NCI-H1436 treated with DMSO at 0.1 percent for 48 hours (cell line): ENCODE measurements at places on chromosomes 4 and X.

DNA sequence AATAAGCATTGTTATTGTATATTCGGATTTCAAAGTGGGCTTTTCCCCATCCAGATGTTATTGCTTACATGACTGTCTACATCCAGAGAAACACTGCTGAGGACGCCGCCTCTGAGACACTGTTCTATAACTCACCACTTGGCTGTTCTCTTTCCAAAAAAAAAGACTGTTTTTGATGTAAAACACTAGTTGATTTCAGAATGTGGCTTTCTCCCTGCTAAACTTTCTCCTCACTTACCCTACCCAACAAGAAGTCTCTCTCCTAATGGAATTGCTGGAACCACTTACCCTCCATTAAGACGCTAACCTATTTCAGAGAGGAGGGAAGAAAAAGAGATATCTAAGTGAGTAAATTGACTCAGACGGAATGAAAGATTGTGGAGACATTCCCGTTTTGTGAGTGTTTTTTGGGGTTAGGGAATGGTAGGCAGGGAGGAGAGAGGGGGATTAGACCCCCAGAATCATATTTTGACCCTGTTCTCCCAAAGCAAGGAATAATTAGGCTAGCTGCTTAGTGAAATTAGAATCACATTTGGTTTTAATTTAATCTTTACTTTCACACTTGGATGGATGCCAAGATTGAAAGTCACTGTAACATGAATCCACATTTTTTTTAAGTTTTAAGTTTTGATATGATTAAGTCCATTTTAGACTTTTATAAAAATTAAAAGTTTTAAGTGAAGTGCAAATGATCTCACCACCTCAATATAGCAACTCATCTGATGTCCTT, 174.9 kb downstream of the CHIC2 start:
- no peak for DNase-seq

GRCh38 chr4:94689155-94689860, 68.4 kb upstream of the BMPR1B start:
- no peak for DNase-seq

- DNase-seq = no peak
These were observed 98.5 kb upstream of the FAM47C start for GRCh38 chrX:36909676-36910030.

- no peak for DNase-seq
These were observed 524.9 kb upstream of the HTR2C start for GRCh38 chrX:114058988-114059418.

DNA sequence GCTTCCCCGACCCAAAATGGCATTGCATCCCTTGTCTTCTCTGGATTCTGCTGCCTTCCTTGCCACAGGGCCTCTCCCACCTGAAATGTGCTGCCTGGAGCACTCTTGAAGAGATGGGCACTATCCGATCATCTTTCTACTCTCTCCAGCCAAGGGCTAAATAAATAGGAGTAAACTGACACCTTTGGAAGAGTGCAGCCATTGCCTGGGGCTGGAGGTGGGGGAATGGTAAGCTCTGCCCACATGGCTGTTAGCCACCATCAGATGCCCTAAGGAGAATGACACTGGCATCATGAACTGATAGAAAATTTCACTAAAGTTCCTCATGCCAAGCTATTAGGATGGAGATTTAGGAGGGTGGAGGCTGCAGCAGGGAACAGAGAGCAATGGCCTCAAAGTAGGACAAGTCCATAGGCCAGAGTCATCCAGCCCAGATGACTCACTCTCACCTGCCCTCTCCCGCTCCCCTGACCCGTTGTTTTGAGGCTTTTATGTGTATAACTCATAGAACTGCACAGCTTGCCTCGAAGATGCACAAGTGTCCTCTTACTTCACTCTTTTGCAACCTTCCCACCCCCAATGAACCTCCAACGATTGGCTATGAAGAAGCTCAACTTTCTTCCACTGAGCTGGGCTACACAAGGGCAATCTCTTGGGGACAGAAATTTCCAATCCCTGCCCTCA, 822 bp upstream of the PFKFB1 start:
- no peak for DNase-seq

DNA sequence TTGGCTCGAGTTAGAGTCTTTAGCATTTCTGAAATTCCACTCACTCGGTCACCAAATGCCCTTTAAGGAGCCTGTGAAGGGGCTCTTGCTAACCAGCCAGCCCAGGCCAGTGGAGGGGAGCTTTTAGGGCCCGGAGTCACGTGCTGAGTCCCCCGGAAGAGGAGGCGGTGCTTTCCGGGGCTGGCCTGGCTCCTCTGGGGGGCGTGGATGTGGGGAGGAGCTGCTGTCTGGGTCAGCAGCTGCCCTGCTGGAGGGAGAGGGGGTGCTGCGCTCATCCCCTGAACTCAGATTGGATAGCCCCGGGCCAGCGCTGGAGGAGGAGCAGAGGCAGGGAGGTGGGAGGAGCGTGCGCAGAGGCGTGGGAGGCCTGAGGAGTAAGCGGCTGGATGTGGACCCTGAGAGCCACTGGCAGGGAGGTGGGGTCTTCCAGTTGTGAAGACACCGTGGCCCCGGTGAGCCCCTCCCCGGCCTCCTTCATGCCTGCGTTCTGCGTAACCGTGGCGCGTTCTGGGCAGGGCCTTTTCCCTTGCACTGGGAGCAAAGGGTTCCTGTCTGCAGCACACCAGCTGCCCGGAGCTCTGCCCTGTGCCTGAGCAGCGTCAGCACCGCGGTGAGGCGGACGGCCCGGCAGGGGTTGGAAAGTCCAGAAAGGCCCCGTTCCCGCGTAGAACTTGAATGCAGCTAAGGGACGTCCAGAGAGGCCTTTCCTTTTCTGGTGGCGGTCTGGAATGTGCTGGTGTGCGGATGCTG, 19.7 kb downstream of the MAEA start:
- no peak for DNase-seq

GRCh38 chr4:3369781-3370674, 71.7 kb upstream of the HGFAC start:
- DNase-seq = no peak

GRCh38 chrX:18203631-18204030, 17.1 kb downstream of the BEND2 start:
- no peak for DNase-seq

DNA sequence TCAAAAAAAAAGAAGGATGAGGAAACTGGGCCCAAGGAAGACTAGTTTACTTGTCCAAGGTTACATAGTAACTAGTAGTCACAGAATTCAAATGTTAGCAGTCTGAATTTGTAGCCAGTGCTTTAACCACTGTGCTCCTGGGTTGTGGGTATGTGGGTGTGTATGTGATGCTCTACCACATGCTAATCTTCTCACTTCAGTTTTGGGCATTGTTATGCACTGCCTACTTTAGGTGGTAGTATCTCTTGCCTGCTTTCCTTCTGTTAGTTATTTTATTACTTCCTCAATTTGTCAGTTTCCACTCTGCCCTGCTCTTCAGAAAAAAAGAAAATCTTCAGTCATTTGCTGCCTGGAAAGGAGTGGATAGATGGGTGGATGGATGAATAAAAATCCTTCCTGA, 219.2 kb downstream of the RPA4 start:
- DNase-seq = no peak

- no peak for DNase-seq
These were observed 73.0 kb downstream of the LUZP4 start for GRCh38 chrX:115362334-115363095.

DNA sequence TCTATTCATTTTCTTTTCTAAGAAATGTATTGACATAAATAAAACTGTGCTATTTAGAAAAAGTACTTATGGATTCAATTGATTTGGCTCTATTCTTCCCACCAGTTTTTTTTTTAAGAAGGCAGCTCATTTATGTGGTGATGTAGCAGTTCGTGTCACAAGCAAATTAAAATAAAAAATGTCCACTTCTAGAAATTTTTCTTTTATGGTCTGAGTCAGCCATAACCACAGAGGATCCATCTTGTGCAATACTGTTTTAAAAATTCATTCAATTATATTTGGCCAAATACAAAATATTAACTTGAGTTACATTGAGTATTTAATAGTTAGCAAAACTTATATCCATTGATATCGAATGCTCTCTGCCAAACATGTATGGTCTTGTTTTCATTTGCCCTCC, 207.9 kb upstream of the FAT1 start:
- no peak for DNase-seq

DNA sequence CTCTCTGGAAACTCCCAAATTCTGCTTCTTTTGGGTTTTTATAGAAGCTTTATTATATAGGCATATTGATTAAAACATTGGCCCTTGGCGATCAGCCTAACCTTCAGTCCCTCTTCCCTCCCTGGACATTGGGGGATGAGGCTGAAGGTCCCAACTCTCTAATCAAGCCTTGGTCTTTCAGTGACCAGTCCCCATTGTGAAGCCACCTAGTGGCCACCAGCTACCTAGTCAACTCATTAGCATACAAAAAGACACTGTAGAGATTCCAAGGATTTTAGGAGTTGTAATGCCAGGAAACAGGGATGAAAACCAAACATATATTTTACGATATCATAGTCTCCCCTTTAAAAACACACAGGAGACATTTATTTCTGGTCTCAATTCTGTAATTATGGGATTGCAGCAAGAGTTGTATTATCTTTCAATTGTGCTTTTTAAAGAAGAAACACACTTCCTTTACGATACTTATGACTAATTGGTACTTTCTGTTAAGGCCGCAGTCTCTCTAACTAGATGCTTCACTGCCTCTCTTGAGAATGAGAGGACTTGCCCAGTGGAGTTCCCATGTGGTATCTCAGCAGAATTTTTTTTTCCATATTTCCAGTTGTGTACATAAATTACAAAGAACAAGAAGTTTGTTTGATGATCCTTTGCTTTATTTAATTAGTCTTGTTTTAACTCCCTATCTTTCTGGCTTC, 58.2 kb downstream of the WDR17 start:
- DNase-seq = no peak

- DNase-seq = no peak
These were observed 2.9 kb upstream of the CYBB start for GRCh38 chrX:37776987-37777325.

- no peak for DNase-seq
These were observed 73.1 kb downstream of the SPRY1 start for GRCh38 chr4:123469696-123470095.

GRCh38 chr4:26255989-26256388, 64.8 kb upstream of the RBPJ start:
- DNase-seq = no peak
